ENCODE measurements at places on chromosomes 12 and 14. TPM values are rescaled to one million over a fixed set of nuclear protein-coding genes. Genes with fewer than 3 reads are reported as not detected.

GRCh38 chr14:73325630-73326299 is 88.5 kb downstream of the PAPLN start:
- no peak overlapping the region for H3K27ac ChIP-seq
- no peak overlapping the region for H3K4me3 ChIP-seq
- no peaks in the 10 kb centered on the region for H3K27me3 ChIP-seq

DNA sequence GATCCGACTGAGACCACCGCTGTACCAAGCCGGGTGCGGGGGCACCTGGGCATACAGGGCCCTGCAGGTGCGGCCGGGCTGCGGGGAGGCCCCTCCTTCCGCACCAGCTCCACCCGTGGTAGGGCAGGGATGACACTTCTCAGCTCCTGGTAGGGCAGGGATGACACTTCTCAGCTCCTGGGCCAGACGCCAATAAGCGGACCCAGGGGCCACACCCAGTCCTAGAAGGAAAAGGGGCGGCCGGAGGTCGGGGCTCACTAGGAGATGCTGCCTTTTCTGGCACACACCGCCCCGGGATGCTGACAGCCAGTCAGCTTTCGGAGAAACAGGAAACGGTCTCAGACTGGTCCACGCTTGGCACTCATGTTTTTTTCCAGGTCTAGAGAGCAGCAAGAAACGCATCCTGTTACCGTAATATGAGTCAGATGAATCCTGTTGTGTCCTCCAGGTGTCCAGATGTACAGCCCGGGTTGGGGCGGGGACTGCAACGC is 34.8 kb downstream of the NFKBIA start:
- H3K27me3 ChIP-seq = no peaks in the 10 kb centered on the region
- H3K4me3 ChIP-seq = no peak overlapping the region
- DNase-seq = no peak
- no peaks in the 10 kb centered on the region for H3K36me3 ChIP-seq

Gene ACSS3
- 27.5 TPM for total RNA-seq

Gene DLK1
- 219 TPM for total RNA-seq

DNA sequence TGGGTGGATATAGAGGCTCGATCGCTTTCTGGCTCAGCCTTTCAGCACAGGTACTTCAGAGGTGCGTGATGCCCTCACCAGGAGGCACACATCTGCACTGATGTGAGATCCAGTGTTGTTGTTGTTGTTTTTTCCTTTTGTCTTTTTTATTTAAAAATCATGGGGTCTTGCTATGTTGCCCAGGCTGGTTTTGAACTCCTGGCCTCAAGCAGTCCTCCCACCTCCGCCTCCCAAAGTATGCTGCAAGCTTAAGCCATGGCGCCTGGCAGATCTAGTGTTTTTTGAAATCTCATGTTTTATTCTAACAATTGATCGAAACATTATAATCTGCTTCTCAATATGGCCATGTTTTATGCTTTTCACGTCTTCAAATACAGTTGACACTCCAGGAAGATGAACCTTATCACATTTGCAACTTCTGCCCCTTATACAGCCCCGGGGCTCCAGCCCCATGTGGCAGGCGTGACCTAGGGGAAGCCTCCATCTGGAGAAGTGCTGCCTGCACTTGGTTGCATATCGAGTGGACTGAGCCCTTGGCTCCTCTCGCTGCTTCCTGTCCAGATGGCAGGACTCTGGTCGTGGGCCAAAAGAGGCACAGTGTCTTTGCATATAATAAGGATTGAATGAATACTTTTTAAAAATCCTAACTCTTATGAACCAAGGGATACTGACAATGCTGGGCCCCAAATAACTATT is 71.7 kb downstream of the TRAF3 start:
- H3K4me1 ChIP-seq = peaks cover 2% of the 10 kb centered on the region
- H3K36me3 ChIP-seq = no peaks in the 10 kb centered on the region
- H3K27ac ChIP-seq = peak overlapping the region; percentile 2
- DNase-seq = no peak
- H3K4me3 ChIP-seq = no peak overlapping the region
- no peaks in the 10 kb centered on the region for H3K27me3 ChIP-seq

- H3K36me3 ChIP-seq = no peaks in the 10 kb centered on the region
- H3K27me3 ChIP-seq = no peaks in the 10 kb centered on the region
- H3K4me1 ChIP-seq = no peaks in the 10 kb centered on the region
- H3K27ac ChIP-seq = no peak overlapping the region
- DNase-seq = peak; percentile 98
These were observed 43.0 kb downstream of the EVL start for GRCh38 chr14:100108042-100108825.

Gene SCAF11
- 98.5 TPM for total RNA-seq

Gene KRT85
- not detected for total RNA-seq

DNA sequence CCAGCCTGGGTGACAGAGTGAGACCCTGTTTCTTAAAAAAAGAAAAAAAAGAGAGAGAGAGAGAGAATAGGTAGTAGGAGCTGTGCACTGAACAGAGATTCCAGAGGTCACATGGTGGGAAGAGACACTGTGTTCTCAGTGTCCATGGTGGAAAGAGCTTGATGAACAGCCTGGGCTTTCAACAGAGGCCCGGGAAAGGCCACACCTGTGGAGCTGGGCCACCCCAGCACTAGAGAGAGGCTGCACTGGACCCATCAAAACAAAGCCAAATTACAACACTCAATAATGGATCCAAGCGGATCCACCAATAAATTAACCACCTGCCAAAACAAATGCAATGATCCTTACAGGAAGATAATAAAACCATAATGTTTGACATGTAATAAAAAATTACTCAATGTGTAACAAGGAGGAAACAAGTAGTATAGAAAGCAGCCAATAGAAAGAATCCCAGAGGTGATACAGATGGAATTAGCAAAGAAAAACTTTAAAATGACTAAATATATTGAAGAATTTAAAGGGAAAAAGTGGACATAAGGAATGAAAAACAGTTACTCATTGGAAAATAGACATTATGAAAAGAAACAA is 44.8 kb upstream of the BCL2L14 start:
- no peaks in the 10 kb centered on the region for H3K27me3 ChIP-seq
- no peak overlapping the region for H3K4me3 ChIP-seq
- H3K36me3 ChIP-seq = peaks cover 15% of the 10 kb centered on the region

Gene MFAP5
- total RNA-seq = not detected

DNA sequence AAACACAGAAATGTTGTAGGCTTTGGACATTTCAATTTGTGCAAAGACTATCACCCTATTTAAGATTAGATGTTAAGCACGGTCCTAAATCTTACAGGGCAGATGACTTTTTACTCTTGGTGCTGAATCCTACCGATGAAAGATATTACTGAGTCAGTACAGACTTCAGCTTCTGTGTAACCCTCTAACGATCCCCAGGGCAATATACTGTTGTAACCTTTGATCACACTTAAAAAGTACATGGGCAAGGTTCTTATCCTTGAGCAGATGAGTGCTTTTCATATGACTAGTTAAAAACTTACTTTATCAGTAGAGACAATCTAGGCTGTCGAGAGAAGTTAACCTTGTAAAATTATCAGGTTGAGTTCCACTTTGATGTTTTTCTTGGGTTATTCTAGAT is 22.5 kb downstream of the PDE3A start:
- peaks cover 28% of the 10 kb centered on the region for H3K27me3 ChIP-seq
- DNase-seq = no peak
- H3K4me1 ChIP-seq = peaks cover 3% of the 10 kb centered on the region
- no peaks in the 10 kb centered on the region for H3K36me3 ChIP-seq

- no peaks in the 10 kb centered on the region for H3K27me3 ChIP-seq
- H3K36me3 ChIP-seq = no peaks in the 10 kb centered on the region
- H3K4me1 ChIP-seq = peaks cover 4% of the 10 kb centered on the region
- H3K27ac ChIP-seq = peak overlapping the region; percentile 75
- DNase-seq = no peak
These were observed 899 bp downstream of the TPCN1 start for GRCh38 chr12:113221997-113222729.

Gene KRT1
- total RNA-seq = not detected

GRCh38 chr14:55073856-55074255 is 22.4 kb downstream of the MAPK1IP1L start:
- no peak overlapping the region for H3K27ac ChIP-seq
- H3K4me3 ChIP-seq = no peak overlapping the region
- no peaks in the 10 kb centered on the region for H3K27me3 ChIP-seq
- peaks cover 5% of the 10 kb centered on the region for H3K36me3 ChIP-seq
- DNase-seq = no peak
- peaks cover 6% of the 10 kb centered on the region for H3K4me1 ChIP-seq

Gene KLHDC1
- 0.44 TPM for total RNA-seq

- H3K27ac ChIP-seq = no peak overlapping the region
- peak; percentile 84 for DNase-seq
- H3K27me3 ChIP-seq = peaks cover 41% of the 10 kb centered on the region
- H3K4me3 ChIP-seq = no peak overlapping the region
- H3K36me3 ChIP-seq = no peaks in the 10 kb centered on the region
These were observed 7.8 kb upstream of the DTX1 start for GRCh38 chr12:113048716-113049127.

- H3K27me3 ChIP-seq = no peaks in the 10 kb centered on the region
- H3K36me3 ChIP-seq = no peaks in the 10 kb centered on the region
- no peak overlapping the region for H3K27ac ChIP-seq
- H3K4me1 ChIP-seq = no peaks in the 10 kb centered on the region
- DNase-seq = no peak
These were observed 63.7 kb downstream of the CCDC60 start for GRCh38 chr12:119398190-119398589.

Gene CLEC7A
- total RNA-seq = not detected
